ENCODE measurements at places on chromosomes 3 and 15.

GRCh38 chr3:66172394-66172793 is 48.4 kb upstream of the SLC25A26 start:
- no peak for DNase-seq

DNA sequence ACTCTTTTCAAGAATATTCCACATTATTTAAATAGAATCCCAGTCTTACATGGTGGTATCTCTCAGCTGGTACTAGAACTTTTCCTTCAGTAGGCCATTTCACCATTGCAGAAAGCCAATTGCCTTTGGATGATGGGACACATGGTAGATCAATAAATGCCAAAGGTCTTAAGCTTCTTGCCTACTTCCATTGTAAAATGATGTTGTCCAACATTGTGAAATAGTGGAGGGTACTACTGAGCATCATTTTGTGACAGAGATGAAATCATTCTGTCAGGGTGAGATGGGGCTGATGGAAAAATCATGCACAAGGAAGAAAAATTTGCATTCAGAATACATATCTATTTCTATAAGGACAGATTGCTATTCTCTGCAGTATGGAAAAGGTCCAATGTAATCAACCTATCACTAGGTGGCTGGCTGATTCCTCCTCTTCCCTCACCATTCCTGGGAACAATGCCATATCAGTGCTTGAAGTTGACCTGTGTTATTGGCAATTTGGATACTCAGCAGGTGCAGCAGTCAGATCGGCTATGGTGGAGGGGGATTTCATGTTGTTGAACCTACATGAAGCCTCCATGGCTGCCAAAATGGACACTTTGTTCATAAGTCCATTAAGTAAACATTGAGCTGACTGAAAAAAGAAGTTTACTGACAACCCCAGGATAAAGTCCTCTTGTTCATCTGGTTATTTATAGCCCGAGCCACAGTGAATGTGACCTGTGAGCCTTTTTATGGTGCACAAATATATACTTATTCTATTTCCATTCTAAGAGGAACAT is 596.9 kb upstream of the ARPP21 start:
- DNase-seq = no peak

GRCh38 chr3:150096700-150097587 is 126.2 kb upstream of the PFN2 start:
- no peak for DNase-seq

DNA sequence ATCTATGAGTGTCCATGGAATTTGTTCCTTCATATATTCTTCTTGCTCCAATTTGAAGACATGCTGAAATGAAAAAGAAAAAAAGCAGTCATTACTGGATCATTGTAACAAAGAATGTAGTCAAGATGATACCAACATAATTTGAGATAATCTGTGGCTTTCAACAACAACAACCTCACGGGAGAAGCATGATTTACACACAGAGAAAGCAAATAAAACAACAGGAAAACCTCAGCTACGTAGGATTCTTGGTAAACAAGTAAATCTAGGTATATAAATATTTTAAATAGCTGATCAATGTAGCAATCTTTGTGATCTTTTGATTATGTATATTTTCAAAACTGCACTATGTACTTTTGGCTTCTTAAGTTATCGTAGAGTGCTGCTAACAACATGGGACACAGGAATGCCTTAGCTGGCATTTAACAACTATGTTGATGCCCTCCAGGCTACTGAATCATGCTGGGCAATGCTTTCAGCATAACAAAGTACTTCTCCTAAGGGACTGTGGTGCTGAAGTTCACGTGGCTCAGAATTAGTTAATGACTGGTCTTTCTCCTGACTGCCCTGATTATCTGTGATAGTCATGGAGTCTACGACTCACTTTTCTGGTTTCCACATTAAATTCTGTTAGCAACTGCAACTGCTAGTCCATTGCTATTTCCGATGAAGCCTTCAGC is 96.5 kb upstream of the MYO5C start:
- no peak for DNase-seq

Measured in cortex of kidney (tissue), 1 donor.